Calu3 (cell line): ENCODE measurements at places on chromosomes 2 and 18.
A peak's percentile ranks its signal among the peaks of the same experiment; 100 is the strongest.

- no peak for DNase-seq
These were observed 13.2 kb downstream of the POU3F3 start for GRCh38 chr2:104866883-104867812.

DNA sequence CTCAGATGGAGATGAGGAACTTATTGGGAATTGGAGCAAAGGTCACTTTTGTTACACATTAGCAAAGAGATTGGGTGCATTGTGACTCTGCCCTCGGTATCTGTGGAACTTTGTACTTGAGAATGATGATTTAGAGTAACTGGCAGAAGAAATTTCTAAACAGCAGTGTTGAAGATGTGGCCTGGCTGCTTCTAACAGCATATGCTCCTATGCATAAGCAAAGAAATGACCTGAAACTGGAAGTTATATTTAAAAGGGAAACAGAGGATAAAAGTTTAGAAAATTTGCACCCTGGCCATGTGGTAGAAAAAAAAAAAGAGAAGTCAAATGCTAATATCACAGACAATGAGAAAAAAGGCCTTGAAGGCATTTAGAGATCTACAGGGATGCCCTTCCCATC lies 256.8 kb upstream of the ZC3H15 start:
- DNase-seq, result no peak

DNA sequence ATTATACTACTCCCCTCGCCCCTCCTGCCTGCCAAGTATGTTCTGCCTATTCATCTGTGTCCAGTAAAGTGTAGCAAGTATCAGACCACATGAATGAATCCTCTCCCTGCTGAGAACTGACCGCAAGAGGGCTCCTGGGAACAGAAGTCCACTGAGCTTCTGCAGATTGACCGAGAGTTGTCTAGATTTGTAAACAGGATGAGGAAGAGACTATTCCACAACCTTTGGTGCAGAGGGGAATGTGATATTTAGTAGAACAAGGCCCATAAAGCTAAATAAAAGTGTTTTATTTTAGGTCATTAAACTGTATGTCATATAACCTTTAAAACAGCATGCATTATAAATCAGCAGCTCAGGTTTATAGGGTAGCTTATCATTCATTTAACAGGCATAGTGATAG lies 377.0 kb downstream of the DCC start:
- DNase-seq, result no peak

GRCh38 chr2:42602876-42603219 lies 34.4 kb downstream of the MTA3 start:
- no peak for DNase-seq

DNA sequence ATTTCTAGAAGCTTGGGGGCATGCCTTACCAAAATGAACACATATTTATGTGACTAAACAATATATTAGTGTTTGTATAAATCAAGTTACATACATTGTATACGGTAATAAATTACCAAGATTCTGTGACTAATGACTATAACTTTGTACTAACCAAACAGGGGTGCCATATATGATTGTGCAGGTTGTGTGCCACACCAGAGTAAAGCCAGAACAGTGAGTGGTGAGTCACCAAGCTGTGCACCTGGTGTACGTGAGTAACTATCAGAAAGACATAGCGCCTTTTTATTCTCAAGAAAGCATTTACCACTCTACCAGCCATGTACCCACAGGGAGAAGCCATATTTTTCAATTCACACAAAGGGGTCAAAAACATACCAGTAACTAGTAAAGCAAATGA lies 453.2 kb upstream of the PIK3C3 start:
- DNase-seq, result no peak

DNA sequence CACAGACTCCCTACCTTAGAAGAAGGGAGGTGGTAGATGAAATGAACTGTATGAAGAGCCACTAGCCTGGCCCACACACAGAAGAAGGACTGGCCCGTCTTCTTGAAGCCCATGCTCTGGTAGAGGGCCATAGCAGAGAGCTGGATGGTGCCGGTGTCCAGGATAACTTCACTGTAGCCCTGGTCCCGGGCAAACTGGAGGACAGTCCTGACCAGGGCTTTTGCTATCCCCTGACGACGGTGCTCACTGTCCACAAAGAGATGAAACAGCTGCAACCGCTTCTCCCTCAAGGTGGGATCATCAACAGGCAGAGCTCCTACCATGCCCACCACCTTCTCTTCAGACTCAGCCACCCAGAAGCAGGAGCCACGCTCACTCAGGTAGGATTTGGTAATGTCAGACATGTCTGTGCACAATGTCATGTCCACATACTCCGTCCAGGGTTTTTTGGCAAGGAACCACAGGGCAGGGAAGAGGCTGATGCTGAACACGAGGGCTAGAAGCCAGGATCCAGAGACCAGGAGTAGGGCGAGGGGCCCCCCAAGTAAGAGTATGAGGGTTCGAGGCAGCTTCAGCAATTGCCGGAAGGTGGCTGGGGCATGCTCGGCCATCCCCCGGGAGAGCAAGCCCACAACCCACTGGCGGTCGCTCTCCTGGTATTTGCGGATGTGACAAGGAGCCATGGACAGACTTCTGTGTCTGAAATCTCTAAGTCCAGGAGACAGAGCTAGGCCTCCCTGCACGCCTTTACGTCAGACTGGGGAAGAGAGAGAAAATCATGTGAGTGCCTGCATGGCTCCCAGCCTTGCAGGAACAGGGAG lies 1.1 kb downstream of the NAT8 start:
- DNase-seq, result no peak

GRCh38 chr18:68532328-68532885 lies 182.5 kb downstream of the TMX3 start:
- no peak for DNase-seq

- peak; percentile 9 for DNase-seq
These were observed 15.3 kb downstream of the CROCC2 start for GRCh38 chr2:240921311-240921994.

GRCh38 chr18:61753373-61753772 lies 139.4 kb downstream of the RNF152 start:
- DNase-seq, result no peak

GRCh38 chr2:60489289-60489688 lies 64.2 kb downstream of the BCL11A start:
- DNase-seq, result no peak

DNA sequence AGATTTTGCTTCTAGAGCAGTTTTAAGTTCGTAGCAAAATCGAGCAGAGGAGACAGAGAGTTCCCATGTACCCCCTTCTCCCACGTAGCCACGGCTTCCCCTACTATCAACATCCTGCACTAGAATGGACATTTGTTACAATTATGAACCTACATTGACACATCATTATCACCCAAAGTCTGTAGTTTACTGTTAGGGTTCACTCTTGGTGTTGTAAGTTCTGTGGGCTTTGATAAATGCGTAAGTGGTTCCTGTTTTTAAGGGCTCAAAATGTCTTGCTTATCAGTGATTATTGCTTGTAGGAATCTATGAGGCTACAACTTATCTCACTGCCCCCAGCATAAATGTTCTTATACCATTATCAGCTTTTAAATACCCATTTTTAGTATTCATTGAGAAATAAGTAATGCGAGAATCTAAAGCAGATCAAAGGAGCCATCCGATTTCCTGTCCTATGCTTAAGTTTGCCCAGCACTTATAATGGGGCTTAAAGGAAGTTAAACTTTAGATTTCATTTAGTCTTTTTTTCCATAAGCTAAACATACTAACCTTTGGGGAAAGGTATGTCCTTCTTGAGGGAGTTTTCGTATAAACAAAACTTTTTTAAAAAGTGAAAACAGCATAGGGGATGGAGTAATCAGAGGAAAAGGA lies 118.7 kb downstream of the HAUS1 start:
- DNase-seq, result no peak

DNA sequence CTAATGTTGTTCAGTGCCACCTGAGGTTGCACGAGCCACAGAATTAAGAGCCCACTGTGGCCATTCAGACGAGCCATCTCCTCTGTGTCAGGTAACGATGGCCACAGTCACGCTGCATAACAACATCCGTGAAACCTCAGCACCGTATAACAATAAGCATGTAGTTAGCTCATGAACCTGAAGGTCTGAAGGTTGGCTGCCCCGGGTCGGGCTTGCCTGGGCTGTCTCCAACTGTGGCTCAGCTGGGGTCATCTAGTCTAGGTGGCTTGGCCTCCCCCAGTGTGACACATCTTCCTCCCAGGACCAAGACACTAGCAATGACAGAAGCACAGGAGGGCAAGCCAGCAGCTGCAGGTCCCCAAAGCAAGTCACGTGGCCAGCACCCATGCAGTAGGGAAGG lies 258.0 kb downstream of the GLI2 start:
- no peak for DNase-seq

DNA sequence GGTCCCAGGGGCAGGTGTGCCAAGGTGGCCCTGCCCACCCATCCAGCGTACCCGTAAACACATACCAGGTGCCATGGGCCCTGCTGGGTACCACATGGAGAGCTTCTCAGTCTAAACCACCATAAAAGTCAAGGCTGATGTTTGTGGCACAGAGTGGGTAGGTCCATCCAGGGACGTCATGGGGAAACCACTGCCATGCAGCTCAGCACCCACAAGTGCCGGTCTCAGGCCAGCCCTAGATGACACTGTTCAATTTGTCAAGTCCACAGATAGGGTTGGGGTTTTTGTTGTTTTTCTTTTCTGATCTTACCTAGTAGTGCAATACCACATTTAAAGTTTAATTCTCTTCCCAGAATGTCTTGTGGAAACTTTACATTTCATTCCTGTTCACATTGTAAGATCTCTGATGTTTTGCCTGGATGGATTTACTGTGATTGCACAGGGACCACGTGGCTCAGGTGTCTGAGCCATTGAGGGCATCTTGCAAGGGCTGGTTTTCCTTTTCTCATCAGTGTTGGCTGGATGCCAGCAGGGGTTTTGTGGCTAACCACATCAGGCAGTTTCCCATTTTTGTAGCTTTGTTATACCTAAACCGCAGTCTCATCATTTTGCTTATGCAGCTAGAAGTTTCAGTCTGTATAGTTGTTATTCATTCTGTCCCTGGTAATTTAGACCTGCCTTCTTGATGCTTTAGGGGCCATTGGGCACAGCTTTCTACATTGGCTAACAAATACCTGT lies 64.7 kb downstream of the STK25 start:
- DNase-seq, result peak; percentile 43

DNA sequence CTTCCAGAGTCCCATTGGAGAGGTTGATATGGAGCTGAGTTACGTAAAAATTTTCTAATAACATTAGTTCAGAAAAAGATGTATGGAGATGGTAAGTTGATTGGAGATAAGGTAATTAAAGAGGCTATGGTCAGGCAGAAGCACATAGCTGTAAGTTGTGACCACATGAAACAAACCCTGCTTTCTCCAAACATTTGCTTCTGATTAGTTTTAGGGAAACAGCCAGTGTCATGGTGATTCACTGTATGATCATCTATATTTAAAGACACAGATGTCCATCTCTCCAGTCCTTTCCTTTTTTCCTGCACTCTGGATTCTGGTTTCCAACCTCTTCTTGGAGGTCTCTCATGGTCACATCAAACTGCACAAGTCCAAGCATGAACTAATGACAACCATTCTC lies 1550.8 kb upstream of the PIK3C3 start:
- no peak for DNase-seq

- no peak for DNase-seq
These were observed 153.3 kb upstream of the KYNU start for GRCh38 chr2:142724186-142724585.

GRCh38 chr2:142723236-142723635 lies 154.2 kb upstream of the KYNU start:
- no peak for DNase-seq

- no peak for DNase-seq
These were observed 280.8 kb upstream of the NRP2 start for GRCh38 chr2:205401511-205401910.

DNA sequence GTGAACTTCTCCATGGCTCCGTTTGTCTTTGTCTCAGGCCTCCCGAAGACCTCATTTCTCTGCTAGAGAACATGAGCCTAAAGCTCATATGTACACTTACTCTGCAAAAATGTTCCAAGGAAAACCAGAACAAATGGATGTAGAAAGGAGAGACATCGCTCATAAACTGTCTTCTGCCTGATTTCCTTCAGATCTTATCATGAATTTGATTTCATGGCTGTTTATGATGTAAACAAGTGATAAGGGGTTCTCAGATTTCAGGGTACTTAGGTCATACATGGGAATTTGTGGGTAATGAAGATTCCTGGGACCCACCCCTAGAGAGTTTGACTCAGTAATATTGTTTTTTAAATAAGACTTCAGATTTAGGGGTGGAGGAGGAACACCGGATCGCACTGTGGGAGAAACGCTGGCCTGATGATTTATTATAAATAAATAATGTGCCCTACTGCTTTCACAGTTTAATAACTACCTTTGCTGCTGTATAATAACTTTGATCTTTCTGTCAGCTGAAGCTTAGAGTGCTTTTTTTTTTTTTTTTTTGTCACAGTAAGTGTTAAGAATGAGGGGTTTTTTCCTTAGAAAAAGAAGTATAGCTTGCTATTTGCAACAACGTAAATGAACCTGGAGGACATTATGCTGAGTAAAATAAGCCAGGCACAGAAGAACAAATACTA lies 14.9 kb downstream of the AOX1 start:
- no peak for DNase-seq

GRCh38 chr2:182866095-182866460 lies 359 bp downstream of the FRZB start:
- DNase-seq, result no peak

DNA sequence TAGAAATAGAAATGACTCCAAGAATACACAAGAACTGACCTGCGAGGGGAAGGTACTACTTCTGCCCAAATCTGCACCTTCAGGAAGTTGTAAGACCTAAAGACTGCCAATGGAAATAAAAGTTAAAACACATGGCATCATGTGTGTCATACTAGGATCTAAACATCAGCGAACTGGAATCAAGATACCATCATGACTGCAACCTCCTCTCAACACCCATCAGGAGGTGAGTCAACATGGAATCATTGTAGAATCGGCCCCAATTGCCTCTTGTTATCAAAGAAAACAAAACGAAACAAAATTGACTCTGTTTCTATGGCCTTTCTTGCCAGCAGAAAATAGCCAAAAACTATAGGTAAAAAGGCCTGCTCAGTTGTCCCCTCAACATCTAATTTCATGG lies 15.1 kb downstream of the RDH14 start:
- DNase-seq, result no peak

- peak; percentile 78 for DNase-seq
These were observed 759.4 kb downstream of the ADCYAP1 start for GRCh38 chr18:1663879-1664705.

GRCh38 chr2:183149489-183149888 lies 25.2 kb downstream of the NUP35 start:
- DNase-seq, result no peak

DNA sequence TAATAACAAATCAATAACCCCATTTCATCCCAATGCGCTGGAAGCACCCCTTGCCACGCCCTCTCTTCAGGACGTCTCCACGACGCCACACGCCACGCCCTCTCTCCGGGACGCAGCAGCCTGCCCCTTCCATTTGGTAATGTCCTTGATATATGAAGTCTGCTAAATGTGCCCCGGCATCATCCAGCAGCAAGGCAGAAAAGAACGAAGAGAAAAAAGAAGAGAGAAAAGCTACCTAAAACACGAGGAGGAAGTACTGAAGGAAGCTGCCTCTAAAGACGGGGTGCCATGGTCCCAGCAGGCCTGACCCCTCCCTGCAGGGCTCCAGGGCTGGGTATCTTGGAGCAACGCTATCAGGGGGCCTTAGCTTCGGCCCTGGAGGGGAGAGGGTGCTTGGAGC lies 41.8 kb downstream of the CNGA3 start:
- DNase-seq, result no peak
